ENCODE measurements at places on chromosomes 3 and 15. TPM values are rescaled to one million over a fixed set of nuclear protein-coding genes. Genes with fewer than 3 reads are reported as not detected.

Gene LRRC31
- polyA plus RNA-seq = not detected

Gene SLC2A2
- not detected for polyA plus RNA-seq

Gene NMNAT3
- polyA plus RNA-seq = 4.6 TPM

Gene CCRL2
- polyA plus RNA-seq = not detected

Gene TRIM42
- polyA plus RNA-seq = not detected

Gene AHSG
- polyA plus RNA-seq = 1.1 TPM

Gene AMOTL2
- 30.1 TPM for polyA plus RNA-seq

Gene SQOR
- polyA plus RNA-seq = not detected

Gene GOLGA8H
- 0.14 TPM for polyA plus RNA-seq

Gene PLSCR1
- polyA plus RNA-seq = 0.78 TPM

Gene KLHL40
- not detected for polyA plus RNA-seq

Gene THAP10
- polyA plus RNA-seq = 7.2 TPM

Gene PRR23C
- polyA plus RNA-seq = not detected

Gene GP5
- 0.16 TPM for polyA plus RNA-seq

Gene POLQ
- polyA plus RNA-seq = 0.10 TPM
